NCI-H1105 treated with DMSO at 0.1 percent for 48 hours (cell line): ENCODE measurements at places on chromosomes 7 and 10.

- DNase-seq: no peak
Observed at GRCh38 chr10:26714415-26715136, 17.1 kb downstream of the PDSS1 start.

DNA sequence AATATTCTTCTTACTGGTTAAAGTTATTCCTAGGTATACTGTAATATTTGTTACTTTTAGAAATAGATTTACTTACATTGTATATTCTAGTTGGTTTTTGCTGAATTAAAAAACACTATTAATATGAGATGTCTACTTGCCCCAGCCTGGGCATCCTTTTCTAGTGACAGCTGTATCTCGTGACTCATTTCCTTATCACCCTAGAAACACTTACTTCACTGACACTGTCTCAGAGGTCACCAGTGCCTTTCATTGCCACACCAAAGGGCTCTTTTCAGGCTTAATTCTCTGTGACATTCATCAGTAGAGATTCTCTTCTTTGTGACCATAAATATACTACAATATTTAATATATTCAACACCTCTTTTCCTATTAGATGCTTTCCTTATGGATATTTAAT is 194.7 kb downstream of the GALNT17 start:
- DNase-seq: no peak

DNA sequence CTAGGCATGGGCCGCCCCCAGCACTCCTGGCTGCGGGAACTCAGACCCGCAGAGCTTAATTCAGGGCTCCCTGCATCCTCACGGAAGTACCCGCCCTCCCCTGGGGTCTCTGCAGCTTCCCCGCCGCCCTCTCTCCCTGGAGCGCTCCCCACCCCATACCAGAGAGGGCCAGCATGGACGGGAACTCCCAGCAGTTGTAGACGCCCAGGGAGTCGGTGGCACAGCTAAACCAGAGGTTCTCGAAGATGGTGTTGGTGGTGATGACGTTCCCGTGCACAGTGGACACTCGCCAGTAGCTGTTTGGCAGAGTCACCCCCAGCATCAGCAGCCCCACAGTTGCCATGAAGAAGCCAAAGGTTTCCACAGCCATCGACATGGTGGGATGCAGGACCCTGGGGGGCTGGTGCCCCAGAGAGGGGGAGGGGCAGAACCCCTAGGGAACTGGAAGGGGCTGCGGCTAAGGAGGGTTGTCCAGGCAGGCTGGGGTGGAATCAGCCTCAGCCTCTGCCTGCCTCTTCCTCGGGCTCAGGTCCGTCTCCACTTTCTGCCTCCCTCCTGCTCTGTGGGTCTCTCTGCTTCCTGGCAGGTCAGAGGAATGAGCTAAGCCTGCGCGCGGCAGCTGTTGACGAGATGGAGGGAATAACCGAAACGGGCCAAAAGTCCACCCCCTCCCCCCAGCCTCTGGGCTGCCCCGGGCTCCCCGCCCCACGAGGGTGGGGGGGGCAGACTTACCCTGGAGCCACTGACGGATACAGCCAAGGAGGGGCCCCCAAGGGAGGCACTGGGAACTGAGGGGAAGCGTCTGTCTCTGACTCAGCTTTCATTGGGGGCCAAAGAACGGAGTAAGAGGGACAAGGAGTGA is at the start of gene CLDN15:
CLDN15 (minus strand) TSS at position 597 of the 862 bp plus-strand sequence; CDS start at position 376, 221 bp downstream.
- DNase-seq: no peak

DNA sequence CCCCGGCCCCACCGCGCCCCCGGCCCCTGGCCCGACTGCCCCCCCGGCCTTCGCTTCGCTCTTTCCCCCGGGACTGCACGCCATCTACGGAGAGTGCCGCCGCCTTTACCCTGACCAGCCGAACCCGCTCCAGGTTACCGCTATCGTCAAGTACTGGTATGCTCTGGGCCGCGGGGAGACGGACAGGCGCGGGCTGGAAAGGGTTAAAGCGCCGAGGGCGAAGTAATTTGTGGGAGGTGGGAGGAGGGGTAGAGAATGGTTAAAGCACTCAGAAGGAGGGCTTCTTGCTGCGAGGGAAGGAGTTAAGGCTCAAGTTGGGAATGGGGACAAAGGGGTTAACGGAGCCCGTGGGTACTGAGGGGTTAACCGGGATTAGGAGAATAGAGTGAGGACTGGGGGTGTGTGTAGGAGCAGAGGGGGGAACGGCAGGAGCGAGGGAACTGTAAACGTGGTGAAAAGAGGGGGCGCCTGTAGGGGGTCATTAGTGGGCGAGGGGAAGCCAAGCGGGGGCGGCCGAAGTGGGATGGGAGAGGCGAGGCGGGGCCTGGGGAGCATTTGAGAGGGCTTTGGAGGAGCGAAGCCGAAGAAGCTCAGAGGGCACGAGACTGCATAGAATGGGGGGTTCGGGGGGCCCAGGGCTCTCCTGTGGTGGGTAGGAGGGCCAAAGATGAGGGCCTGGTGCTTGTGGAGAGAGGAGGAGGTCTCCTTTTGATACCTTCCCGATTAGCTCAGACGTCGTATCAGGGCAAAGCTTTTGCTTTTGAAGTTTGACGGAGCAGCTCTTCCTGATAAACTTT is 605 bp downstream of the SUFU start:
- no peak for DNase-seq

DNA sequence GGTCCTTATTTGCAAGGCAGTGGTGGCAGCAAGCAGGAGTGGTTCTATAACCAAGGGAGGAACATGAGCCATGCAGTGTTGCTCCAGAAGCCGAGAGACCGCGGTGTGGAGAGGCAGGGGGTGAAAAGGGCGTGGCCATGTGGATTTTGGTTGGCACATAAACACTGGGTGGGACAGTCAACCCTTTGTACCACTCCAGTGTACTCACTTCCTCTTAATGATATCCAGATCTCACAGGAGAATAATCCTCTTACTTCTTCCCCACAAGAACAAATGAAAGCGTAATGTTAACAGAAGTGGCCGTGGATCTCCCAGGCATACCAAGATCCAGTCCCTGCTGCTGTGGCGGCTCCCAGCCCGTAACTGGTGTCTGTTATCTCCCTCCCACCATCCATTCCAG is 42.4 kb downstream of the XRCC2 start:
- DNase-seq: no peak

- no peak for DNase-seq
Observed at GRCh38 chr7:14765731-14766130, 136.8 kb downstream of the DGKB start.

GRCh38 chr7:11127114-11127785 is 153.6 kb downstream of the PHF14 start:
- DNase-seq: no peak

DNA sequence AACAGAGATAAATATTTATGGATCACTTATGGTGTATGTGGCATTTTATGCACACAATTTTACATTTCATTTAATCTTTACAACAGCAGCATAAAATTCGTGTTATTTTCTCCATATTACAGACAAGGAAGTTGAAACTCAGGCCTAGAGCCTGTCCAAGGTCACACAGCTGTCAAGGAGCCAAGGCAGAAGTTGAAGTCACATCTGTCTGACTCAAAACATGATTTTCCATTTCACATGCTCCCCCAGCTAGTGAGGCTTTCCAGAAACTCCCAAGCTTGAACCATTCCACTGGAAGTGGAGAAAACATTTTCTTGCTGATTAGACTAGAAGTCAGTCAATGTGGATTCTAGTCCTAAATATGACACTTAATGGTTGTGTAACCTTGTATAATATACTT is 110.5 kb downstream of the HECTD2 start:
- DNase-seq: no peak

DNA sequence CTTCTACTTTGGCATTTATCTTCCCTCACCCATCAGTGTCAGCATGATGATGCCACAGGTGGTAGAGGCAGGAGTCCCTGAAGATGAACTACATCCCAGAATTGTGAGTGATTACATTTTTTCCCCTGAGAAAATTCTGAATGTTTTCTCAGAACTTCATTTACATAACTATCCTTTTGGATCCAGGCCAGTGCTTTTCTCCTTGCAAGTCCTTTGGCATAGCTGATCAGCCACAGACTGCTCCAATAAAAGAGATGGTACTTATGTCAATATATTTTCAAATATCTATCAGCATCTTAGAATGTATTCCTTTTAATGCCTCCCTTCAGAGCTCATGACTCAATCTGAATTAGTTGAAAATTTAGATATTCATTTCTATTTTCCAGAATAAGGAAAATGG is 135.5 kb downstream of the IQUB start:
- no peak for DNase-seq

DNA sequence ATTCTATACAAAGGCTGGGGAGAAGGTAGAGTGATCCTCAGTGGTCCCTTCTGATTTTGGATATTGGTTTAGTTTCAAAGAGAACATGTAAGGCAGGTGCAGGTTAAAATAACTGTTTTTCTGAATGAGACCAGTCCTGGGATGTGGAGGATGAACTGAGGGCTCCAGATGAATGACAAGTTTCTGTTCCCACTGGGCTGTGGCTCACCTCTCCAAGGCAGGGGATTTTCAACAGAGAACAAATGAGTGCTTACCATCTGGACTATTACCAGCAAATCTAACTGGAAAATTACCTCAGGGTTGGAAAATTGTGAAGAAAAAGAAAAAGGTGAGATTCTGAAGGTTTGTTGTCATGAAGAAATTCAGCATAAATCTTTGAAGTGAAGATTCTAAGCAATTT is 8.0 kb downstream of the LAMB4 start:
- no peak for DNase-seq

DNA sequence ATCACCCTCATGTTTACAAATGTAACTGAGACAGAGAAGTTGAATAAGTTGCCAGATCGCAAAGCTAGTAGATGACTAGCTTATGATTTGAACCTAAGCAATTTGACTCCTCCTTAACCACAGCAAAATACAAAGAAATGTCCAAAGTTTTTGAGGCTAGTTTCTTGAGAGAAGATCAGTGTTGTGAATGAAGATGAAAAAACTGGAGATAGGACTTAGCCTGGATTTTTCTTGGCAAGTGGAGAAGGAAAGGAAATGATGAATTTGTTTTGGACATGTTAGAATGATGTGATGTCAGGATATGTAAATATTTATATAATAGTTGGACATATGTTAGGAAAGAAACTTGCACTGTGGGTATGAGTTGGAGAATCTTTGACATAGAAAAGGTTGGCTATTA is 149.8 kb downstream of the LSMEM1 start:
- DNase-seq: no peak

GRCh38 chr10:71722849-71723248 is 3.3 kb upstream of the C10orf105 start:
- no peak for DNase-seq

- DNase-seq: no peak
Observed at GRCh38 chr7:34277016-34277802, 371.9 kb downstream of the BMPER start.

DNA sequence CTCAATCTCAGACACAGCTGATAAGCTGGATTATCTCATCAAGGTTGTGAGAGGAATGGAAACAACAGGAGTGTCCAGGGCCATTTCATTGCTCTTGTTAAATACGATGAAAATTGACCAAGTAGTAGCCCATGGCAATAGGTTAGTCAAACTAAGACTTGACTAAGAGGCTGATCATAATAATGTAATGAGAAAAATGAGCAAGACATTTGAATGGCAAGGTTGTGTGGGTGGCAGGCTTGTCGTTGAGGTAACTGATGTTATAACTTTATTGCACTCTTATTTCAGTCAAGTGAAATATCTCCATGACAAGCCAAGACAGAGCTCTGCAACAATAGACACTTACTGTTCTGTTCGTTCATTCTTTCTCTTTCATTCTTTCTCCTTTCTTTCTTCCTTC is 532.0 kb downstream of the GATA3 start:
- DNase-seq: no peak

- DNase-seq: no peak
Observed at GRCh38 chr7:106740806-106741205, 79.8 kb upstream of the CCDC71L start.

- no peak for DNase-seq
Observed at GRCh38 chr10:112761256-112761655, 188.8 kb upstream of the TCF7L2 start.

DNA sequence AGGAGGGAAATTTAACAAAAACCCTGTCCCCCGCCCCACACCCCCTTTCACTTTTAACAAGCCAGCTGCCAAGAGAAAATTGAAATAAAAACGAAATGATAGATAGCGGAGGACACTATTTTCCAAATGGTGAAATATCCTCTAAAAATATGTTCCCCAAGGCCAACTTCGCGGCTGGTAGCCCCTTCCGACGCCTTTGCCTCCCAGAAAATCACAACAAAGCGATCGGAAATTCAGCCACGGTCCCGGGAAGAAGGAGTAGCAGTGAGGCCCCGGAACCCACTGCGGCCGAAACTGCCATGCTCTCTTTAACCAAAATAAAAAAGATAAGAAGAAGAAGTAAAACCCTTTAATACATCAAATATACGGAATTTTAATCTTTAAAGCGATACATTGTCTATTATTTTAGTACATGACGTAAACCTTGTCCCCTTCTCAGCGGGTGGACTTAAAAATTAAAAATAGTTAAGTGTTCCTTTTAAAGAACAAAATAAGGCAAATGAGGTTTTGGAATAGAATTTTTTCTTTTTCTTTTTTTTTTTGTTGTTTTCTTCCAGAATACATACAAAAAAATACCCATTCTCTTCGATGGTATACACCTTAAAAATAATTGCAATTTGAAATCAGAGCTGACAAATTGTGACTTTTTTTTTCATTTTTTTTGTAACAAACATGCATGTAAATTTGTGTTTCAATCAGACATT is 3.9 kb downstream of the ZNF503 start:
- no peak for DNase-seq

- no peak for DNase-seq
Observed at GRCh38 chr10:76778914-76779795, 858.5 kb downstream of the KCNMA1 start.

DNA sequence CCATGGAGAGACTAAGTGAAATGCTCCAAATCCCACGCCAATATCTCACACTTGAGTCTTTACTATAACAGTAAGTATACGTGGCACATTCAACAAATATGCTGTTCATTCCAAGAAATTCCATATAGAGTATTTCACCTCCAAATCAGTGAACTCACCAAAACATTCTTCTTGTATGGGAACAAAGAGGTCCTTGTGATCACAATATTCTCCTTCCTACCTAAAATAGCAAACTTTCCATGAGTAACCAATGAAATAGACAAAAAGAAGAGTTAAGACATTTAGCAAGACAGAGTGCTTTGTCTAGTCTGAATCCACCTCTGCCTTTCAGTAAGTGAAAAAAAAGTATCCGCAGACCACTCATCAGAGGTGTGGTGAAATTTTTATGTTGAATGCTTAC is 77.3 kb upstream of the NXPH1 start:
- DNase-seq: no peak

- DNase-seq: no peak
Observed at GRCh38 chr7:115572111-115572510, 458.5 kb downstream of the TFEC start.
